SK-MEL-5 (cell line): ENCODE measurements at places on chromosomes 2 and 18. TPM values are rescaled to one million over a fixed set of nuclear protein-coding genes. Genes with fewer than 3 reads are reported as not detected.

GRCh38 chr2:28219138-28219537, 173.5 kb upstream of the FOSL2 start:
- DNase-seq, result no peak

Gene SH3YL1
- total RNA-seq, result 20.1 and 21.9 TPM in 2 replicates

Gene RAPGEF4
- total RNA-seq, result 4.5 and 5.4 TPM in 2 replicates

DNA sequence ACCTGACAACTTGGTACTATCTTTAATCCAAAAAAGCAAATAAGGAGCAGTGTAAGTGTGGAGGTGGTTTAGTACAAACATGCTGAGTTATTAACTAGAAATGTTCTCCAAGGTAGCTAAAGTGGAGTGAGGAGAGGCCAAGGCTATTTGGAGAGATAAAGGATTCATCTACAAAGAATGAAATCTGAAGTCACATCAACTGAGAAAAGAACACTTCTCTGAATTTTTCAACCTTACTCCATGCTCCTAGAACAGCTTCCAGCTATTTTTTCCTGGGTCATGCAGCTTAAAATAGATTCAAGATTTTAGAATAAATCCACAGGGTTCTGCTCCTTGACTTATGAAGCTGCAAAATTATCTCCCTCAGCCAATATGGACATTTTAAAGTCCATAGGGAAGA, 18.7 kb downstream of the IMMT start:
- DNase-seq, result no peak

Gene DRC1
- not detected in 2 replicates for total RNA-seq
